Progenitor cell of endocrine pancreas (in vitro differentiated cells): ENCODE measurements at places on chromosomes 6 and 20. TPM values are rescaled to one million over a fixed set of nuclear protein-coding genes. Genes with fewer than 3 reads are reported as not detected.

GRCh38 chr6:108597572-108598304 lies 37.0 kb downstream of the FOXO3 start:
- peaks cover 2% of the 10 kb centered on the region for H3K36me3 ChIP-seq
- no peak overlapping the region for H3K4me3 ChIP-seq
- DNase-seq, result no peak
- H3K27ac ChIP-seq, result no peak overlapping the region

GRCh38 chr6:78854546-78854945 lies 12.8 kb upstream of the IRAK1BP1 start:
- DNase-seq, result no peak
- no peaks in the 10 kb centered on the region for H3K27me3 ChIP-seq
- no peak overlapping the region for H3K27ac ChIP-seq
- H3K36me3 ChIP-seq, result peaks cover 5% of the 10 kb centered on the region

DNA sequence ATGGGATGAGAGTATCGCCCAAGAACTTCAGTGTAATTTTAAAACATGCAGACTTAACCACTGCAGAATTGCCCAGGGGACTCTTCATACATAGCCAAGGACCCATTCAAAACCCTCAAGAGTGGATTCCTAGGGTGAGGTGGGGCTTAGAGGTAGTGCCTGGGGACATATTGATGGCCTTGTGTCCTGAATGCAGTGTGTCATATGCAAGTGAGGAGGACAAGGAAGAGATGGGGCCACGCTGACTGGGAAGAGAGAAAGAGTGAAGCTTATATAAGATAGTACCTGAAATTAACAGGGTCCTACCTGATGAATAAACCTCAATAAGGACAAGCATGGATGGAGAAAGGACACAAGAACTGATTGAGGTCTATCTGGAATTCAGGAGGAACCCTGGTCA lies 13.9 kb downstream of the MYL9 start:
- no peak overlapping the region for H3K27ac ChIP-seq
- peaks cover 1% of the 10 kb centered on the region for H3K4me1 ChIP-seq
- no peak for DNase-seq
- H3K36me3 ChIP-seq, result peaks cover 1% of the 10 kb centered on the region
- H3K27me3 ChIP-seq, result no peaks in the 10 kb centered on the region
- no peak overlapping the region for H3K4me3 ChIP-seq

- H3K4me3 ChIP-seq, result no peak overlapping the region
- no peak for DNase-seq
- no peaks in the 10 kb centered on the region for H3K27me3 ChIP-seq
- H3K36me3 ChIP-seq, result no peaks in the 10 kb centered on the region
- no peak overlapping the region for H3K27ac ChIP-seq
Observed at GRCh38 chr20:5807431-5807830, 57.2 kb downstream of the SHLD1 start.

- no peak overlapping the region for H3K4me3 ChIP-seq
- no peak overlapping the region for H3K27ac ChIP-seq
- DNase-seq, result no peak
- peaks cover 16% of the 10 kb centered on the region for H3K27me3 ChIP-seq
Observed at GRCh38 chr6:131290955-131291354, 155.7 kb downstream of the AKAP7 start.

- H3K36me3 ChIP-seq, result peaks cover 24% of the 10 kb centered on the region
- H3K27ac ChIP-seq, result no peak overlapping the region
- no peak overlapping the region for H3K4me3 ChIP-seq
- no peaks in the 10 kb centered on the region for H3K27me3 ChIP-seq
Observed at GRCh38 chr6:12033770-12034169, 21.7 kb downstream of the HIVEP1 start.

- no peak overlapping the region for H3K4me3 ChIP-seq
- H3K27me3 ChIP-seq, result no peaks in the 10 kb centered on the region
- H3K27ac ChIP-seq, result no peak overlapping the region
- no peaks in the 10 kb centered on the region for H3K36me3 ChIP-seq
- no peak for DNase-seq
- no peaks in the 10 kb centered on the region for H3K4me1 ChIP-seq
Observed at GRCh38 chr20:32889281-32889680, 30.6 kb downstream of the EFCAB8 start.

DNA sequence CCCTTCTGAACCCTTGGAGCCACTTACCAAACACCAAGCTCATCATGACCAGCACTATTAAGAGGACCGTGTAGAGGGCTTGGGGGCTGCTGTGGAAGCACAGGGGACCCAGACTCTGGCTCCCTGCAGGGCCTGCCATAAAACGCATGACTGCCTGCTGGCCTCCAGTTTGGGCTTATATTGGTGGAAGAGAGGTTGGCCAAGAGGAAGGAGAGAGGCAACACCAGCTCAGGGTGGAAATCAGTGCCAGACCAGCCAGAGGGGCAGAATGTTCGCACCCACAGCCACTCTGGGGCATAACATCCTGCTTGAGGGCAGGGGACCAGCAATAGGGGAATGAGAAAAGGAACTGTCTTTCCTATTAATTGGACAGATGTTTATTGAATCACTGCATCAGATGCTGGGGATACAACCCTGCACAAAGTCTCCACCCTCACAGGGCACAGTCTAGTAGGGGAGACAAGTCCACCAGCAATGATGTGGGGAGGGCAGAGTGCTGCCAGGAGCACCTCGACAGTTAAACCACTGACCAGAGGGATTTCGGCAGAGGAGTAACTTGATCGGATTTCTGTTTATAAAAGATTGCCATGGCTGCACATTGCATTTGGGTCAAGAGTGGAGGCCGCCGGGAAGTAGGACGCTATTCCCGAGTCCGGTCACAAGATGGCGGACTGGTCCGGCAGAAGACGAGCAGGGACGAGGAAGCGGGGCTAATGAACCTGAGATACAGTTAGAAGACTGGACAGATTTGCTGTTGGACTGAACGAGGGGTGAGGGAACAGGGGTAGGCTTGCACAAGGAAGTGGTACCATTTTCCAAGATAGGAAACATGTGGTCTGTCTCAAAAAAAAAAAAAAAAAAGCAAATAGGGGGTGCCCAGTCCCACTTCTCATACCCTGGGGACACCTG lies at the start of gene LY6G5C:
LY6G5C (minus strand) TSS at position 842 of the 909 bp plus-strand sequence; CDS start at position 148, 694 bp downstream.
- H3K4me3 ChIP-seq, result peak within 1 kb of the TSS; percentile 83
- DNase-seq, result peak; percentile 51
- peak within 1 kb of the TSS; percentile 85 for H3K27ac ChIP-seq
- peaks cover 2% of the 10 kb centered on the region for H3K36me3 ChIP-seq

- H3K36me3 ChIP-seq, result no peaks in the 10 kb centered on the region
- no peaks in the 10 kb centered on the region for H3K27me3 ChIP-seq
- no peak for DNase-seq
- no peak overlapping the region for H3K4me3 ChIP-seq
Observed at GRCh38 chr6:107621229-107621937, 131.5 kb downstream of the SOBP start.

DNA sequence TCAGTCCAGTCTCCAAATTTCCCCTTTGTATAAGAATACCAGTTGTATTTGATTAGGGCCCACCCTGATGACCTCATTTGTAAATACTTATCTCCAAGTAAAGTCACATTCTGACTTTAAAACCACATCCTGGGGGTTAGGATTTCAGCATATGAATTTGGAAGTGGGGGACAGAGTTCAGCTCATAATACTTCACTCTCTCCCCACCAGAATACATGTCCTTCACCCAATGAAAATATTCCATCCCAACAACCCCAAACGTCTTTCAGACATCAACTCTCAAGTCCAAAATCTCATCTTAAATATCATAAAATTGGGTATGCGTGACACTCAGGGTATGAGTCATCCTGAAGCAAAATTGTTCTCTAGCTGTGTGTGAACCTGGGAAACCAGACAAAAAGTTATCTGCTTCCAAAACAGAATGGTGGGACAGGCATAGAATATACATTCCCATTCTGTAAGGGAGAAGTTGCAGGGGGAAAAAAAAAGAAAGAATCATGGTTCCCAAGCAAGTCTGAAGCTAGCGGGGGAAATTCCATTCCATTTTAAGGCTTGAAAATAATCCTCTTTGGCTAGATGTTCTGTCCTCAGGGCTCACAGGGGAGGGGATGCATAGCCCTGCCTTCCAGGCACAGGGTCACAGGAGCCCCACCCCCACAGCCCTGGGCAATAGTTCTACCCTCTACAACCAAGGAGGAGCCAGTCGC lies 113.9 kb downstream of the ADAT2 start:
- H3K4me3 ChIP-seq, result no peak overlapping the region
- no peak overlapping the region for H3K27ac ChIP-seq
- no peaks in the 10 kb centered on the region for H3K27me3 ChIP-seq
- no peak for DNase-seq
- H3K4me1 ChIP-seq, result no peaks in the 10 kb centered on the region
- peaks cover 11% of the 10 kb centered on the region for H3K36me3 ChIP-seq

The COL12A1 gene
- total RNA-seq, result 2.0 and 3.8 TPM in 2 replicates

The CGA gene
- total RNA-seq, result 5.5 and 7.1 TPM in 2 replicates

The FGD2 gene
- total RNA-seq, result not detected in 2 replicates

DNA sequence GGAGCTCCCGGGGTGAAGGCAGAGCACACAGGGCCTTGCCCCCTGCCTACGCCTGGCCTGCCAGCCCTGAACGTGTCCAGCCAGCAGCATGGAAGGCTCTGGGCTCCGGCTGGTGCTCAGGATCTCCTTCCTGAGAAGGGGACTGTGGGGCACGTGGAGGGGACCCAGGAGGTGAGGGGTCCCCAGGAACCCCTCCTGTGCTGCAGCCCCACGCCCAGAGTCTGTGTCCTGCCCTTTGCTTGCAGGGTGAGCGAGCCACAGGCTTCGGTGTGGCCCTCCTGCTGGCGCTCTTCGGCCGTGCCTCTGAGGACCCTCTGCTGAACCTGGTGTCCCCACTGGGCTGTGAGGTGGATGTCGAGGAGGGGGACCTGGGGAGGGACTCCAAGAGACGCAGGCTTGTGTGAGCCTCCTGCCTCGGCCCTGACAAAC lies 22.3 kb downstream of the NPEPL1 start:
- H3K36me3 ChIP-seq, result no peaks in the 10 kb centered on the region
- H3K4me1 ChIP-seq, result peaks cover 1% of the 10 kb centered on the region
- no peak for DNase-seq
- no peaks in the 10 kb centered on the region for H3K27me3 ChIP-seq
- no peak overlapping the region for H3K27ac ChIP-seq
- H3K4me3 ChIP-seq, result no peak overlapping the region

DNA sequence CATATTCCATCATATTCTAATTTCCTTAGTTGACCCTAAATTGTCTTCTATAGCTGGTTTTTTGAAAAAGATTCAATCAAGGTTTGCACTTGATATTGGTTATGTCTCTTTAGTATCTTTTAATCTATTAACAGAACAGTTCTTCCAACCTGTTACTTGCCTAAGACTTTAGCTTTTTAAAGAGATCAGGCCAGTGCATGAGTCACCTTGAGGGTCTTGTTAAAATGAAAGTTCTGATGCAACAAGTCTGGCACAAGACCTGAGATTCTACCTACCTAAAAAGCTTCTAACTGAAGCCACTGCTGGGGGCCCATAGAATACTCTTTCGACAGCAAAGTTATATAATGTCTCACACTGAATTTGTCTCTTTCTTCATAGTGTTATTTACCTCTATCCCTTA lies 3.2 kb downstream of the USP45 start:
- H3K4me1 ChIP-seq, result peaks cover 19% of the 10 kb centered on the region
- no peak for DNase-seq
- H3K27me3 ChIP-seq, result peaks cover 3% of the 10 kb centered on the region
- no peak overlapping the region for H3K27ac ChIP-seq
- no peaks in the 10 kb centered on the region for H3K36me3 ChIP-seq

- H3K4me3 ChIP-seq, result no peak overlapping the region
- no peaks in the 10 kb centered on the region for H3K4me1 ChIP-seq
- H3K27ac ChIP-seq, result no peak overlapping the region
- H3K27me3 ChIP-seq, result peaks cover 2% of the 10 kb centered on the region
- no peak for DNase-seq
Observed at GRCh38 chr6:73017476-73017875, 207.8 kb downstream of the KHDC1L start.

- H3K4me3 ChIP-seq, result no peak overlapping the region
- no peaks in the 10 kb centered on the region for H3K36me3 ChIP-seq
- no peak for DNase-seq
Observed at GRCh38 chr6:155599561-155599960, 143.9 kb upstream of the NOX3 start.

DNA sequence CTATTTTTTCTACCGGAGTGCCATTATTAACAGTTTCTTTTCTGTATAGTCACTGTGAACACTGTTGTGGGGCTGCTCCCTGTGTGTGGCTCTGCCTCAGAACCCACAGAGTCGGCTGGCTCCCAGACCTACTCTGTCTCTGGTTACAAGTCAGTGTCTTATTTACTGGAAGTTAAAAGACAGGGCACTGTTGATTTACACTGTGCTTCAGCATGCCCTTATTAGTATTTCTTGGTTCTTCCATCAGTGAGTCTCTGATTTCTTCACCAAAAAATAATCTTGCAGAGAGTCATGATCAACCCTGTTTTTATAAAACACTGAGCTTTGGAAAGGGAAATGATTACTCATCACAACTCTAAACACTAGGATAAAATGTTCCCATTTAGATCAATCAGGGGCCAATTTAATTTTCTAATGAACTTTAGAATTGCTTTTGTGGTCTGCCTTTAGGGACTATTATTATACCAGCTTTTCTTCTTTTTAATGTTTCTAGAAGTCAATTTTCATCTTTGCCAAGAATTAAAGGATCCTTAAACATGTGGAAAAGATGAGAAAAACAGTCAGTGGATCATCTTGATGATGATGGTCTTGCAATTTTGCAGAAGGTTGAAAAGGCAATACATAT lies 92.6 kb downstream of the UTRN start:
- peaks cover 12% of the 10 kb centered on the region for H3K36me3 ChIP-seq
- no peak for DNase-seq
- H3K4me1 ChIP-seq, result peaks cover 25% of the 10 kb centered on the region
- H3K27ac ChIP-seq, result no peak overlapping the region
- no peaks in the 10 kb centered on the region for H3K27me3 ChIP-seq

- no peak for DNase-seq
- no peaks in the 10 kb centered on the region for H3K4me1 ChIP-seq
- no peaks in the 10 kb centered on the region for H3K27me3 ChIP-seq
- H3K27ac ChIP-seq, result no peak overlapping the region
- H3K4me3 ChIP-seq, result no peak overlapping the region
- H3K36me3 ChIP-seq, result no peaks in the 10 kb centered on the region
Observed at GRCh38 chr6:31098449-31098938, 13.9 kb downstream of the C6orf15 start.

DNA sequence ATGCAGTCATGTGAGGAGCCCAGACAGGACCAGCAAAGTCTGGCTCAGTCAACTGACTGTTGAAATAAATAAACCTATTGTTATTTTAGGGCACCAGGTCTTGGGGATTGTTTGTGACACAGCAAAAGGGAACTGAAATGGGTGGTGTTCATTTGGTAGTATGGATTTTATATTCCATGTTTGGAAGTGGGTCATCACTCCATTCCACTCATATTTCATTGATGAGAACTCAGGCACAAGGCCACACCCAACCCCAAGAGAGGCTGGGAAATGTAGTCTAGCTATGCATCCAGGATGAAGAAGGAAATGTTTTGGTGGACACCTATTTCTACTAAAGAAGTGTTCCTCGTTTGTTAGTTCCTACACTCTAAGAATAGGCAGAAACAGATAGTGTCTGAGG lies 64.9 kb upstream of the BTBD3 start:
- H3K36me3 ChIP-seq, result no peaks in the 10 kb centered on the region
- H3K4me1 ChIP-seq, result peaks cover 12% of the 10 kb centered on the region
- no peaks in the 10 kb centered on the region for H3K27me3 ChIP-seq
- H3K27ac ChIP-seq, result no peak overlapping the region
